PC-3 (cell line): ENCODE measurements at places on chromosomes 3 and 15.

DNA sequence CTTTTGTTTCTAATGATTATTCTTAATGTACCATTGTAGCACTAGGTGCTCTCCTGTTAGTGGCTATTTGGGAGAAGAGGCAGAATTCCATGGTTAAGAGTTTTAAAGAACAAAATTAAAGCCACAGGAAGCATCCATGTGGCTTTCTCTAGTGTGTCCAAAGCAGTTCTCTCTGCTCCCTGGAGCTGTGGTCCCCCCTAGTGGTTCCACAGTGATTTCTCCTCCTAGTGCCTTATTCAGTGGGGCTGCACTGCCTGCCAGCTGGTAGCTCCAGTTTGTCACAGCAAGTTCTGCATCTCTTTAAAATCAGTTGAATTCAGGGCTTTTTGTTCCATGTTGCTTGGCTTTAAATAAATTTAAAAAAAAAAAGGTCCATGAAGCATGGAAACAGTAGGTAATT, 39.6 kb upstream of the FAM98B start:
- DNase-seq = peak; percentile 76

GRCh38 chr3:122146466-122146865, 37.0 kb upstream of the CASR start:
- DNase-seq = no peak

- DNase-seq = no peak
These were observed 13.3 kb upstream of the CSPG4 start for GRCh38 chr15:75725719-75726607.

GRCh38 chr3:145429546-145429945, 731.4 kb downstream of the PLOD2 start:
- no peak for DNase-seq

DNA sequence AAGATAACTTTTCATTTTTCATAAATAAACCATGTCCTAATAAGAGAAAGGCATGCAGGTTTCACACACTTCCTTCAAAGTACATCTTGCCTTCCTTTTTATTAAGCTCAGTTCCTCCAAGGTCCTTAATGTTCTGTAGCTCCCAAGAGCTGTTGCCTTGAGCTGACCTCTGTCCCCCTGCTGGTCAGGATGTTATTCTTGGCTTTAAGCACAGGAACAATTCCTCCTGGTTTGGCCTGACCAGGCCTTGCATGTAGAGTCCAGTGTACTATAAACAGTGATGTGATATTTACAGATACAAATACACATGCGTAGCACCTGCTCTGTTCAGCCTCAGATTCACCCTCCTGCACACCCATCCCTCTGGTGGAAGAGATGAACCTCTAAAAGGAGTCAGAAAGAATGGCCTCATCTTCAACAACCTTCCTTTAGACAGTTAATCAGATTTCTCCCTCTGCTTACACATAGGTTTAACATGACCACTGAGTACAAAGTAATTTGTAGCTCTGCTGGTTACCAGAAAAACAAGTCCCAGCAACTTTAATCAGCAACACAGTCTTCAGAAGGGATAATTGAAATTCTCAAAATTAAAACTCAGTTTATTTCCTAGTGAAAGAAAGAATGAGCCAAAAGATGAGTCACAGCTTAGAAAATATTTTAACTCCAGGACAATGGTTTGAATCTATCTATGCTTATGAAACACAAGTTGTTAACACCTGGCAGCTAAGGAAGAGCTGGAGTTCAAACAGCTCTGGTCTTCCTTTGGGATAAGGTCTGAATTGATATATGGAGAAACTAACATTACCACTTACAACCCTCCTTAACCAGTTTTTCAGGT, 46.5 kb downstream of the PTPN9 start:
- peak; percentile 46 for DNase-seq

GRCh38 chr3:60952055-60952454, 299.2 kb downstream of the FHIT start:
- DNase-seq = no peak

- no peak for DNase-seq
These were observed 15.0 kb downstream of the SCG5 start for GRCh38 chr15:32656496-32656895.

GRCh38 chr15:25812073-25812472, 51.1 kb downstream of the ATP10A start:
- no peak for DNase-seq

DNA sequence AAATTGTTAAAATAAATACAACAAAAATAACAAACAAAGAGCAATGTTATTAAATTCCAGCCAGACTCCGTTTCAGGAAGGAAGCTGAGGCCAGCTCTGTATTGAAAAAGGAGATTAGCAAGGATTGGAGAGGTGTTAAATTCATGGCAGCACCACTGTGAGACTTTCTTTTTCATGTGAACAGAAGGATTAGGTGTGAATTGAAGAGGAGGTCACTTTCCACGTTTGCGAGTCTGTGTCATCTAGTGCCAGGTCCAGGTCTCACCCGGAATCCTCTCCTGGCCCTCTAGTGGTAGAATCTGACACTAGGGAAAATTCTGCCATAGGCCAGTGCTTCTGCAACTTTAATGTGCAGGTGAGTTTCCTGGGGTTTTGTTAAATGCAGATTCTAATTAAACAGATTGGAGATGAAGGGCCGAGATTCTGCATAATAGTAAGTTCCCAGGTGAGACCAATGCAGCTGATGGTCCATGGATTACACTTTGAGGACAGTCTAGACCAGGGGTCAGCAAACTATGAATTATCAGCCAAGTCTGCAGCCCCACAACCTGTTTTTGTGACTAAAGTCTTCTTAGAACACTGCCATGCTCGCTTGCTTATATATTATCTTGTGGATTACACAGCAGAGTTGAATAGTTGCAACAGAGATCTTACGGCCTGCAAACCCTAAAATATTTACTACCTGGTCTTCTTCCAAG, 9.2 kb upstream of the SLC6A1 start:
- DNase-seq = peak; percentile 79

DNA sequence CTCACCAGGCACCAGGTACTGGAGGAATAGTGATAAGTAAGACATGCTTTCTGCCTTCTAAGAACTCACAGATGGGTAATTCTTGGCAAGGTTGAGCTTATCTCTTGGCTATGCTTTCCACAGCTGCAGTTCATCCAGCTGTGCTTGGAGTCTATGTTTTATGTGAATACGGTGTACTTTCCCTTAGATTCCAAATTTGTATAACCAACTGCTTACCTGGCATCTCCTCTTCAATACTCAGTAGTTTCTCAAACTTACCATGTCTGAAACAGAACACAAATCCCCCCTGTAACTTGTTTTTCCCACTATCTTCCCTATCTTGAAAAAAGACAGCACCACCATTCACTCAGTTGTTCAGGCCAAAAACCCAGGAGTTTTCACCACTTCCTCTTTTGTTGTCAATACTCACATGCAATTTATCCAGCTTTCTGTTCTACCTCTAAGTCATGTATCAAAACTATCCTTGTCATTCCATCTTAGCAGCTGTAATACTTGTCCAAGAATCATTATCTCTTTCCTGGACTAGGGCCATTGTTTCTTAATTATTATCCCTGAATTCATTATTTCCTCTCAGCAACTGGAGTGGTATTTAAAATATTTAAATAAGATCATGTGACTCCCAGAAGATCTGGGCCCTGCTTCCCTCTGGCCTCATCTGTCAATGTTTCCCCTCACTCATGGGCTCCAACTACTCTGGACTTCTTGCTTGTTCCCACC, 32.6 kb downstream of the COL6A5 start:
- DNase-seq = no peak

DNA sequence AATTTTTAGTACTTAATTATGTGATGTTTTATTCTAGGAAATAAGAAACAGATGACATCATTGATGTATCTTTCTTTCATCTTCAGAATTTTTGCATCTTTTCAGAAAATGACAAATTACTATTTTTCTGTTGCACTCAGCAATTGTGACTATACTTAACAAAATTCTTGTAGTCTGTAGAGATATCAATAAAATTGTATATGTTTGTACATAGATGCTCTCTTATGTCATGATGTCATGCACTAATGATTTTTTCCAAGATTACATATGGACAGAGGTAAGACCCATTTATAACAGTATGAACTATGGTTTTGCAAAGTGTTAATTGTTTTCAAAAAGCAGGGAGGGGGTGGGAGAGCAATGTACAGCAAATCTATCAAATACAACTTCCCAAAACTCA, 121.2 kb downstream of the POLQ start:
- DNase-seq = no peak

GRCh38 chr3:9230596-9230995, 18.9 kb downstream of the SRGAP3 start:
- DNase-seq = no peak

- DNase-seq = peak; percentile 82
These were observed 72.1 kb upstream of the FNDC3B start for GRCh38 chr3:171967137-171967783.

- peak; percentile 1 for DNase-seq
These were observed 91.3 kb upstream of the SLC25A36 start for GRCh38 chr3:140850210-140850955.

DNA sequence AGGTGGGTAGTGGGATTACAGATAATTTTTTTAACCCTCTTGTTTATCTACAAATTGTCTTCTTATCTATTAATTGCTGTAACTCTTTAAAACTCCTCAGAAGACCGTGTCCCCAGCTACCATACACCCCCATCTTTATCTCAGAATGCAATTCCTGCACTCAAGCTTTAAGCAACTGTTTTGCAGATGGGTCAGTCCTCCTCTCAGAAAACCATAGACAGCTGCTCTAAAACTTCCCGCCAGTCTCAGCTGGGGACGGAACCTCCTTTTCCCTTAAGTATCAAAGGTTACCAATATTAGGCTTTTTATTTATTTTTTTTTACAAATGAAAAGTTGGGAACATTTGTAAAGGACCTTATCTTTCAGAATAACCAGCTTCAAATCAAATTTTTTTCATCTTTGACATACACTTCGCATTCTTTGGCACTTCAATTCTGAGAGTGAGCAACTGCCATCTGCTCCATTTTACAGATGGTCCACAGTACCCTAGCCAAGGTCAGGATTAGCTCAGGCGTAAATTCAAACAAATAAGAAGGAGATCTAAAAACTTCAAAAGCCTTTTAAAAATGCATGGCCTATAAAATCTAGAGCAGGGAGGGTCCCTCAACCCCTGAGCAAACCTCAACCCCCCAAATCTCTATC, 1.3 kb downstream of the GATM start:
- DNase-seq = no peak

DNA sequence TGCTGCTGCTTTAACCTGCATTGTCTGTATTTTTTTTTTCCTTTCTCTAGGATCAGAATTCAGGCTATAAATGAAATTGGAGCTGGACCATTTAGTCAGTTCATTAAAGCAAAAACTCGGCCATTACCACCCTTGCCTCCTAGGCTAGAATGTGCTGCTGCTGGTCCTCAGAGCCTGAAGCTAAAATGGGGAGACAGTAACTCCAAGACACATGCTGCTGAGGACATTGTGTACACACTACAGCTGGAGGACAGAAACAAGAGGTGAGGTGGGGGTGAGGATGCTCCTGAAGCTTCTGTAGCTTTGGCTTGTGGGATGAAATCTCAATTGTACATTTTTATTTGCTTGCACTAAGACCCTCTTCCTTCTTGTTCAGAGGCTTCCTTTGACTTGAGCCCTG, 85.7 kb downstream of the GHSR start:
- DNase-seq = no peak

- peak; percentile 85 for DNase-seq
These were observed 66.1 kb downstream of the RPN1 start for GRCh38 chr3:128584412-128585020.

DNA sequence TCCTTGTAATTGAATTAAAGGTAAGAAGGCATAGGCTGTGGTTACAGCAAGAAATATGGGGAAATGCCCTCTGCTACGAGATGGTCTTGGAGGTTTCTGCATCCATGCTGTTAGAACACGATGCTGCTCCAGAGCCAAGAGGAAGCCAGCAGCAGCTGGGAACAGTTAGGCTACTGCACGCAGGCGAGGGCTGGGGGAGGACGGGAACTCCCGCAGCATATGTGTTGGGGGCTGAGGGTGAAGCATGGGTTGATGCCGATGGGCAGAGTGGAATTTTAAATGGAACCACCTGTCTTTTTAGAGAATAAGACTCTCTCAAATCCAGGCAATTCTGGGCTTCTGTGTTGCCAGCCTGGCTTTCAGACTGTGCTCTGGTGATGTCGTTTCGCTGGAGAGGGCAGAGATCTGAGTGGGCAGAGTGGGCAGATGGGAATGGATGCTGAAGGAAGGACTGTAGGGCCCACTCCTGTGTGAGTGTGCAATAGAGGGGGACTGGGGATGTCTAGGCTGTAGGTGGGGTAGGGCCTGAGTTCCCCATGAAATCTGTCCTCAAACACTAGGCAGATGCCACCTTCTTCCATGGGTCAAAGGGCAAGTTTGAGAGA, 417.0 kb upstream of the TPM1 start:
- no peak for DNase-seq

DNA sequence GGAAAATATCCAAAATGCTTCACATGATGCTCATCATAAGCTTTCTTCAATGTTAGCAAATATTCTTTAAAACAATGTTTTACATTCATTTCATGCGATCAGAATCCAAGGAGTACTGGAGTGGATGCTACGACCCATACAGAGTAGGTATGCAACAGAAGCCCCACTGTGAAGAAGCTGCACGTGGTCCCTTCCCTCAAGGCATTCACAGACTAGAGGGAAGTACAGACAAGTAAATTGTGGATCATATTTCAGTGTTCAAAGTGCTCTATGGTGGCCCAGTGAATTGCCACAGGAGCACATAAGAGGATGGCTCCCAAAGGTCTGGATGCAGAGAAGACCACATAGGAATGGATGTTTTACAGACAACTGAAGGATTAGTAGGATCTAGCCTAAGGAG, 789.9 kb downstream of the IGSF11 start:
- no peak for DNase-seq

GRCh38 chr3:190038050-190038933, 82.4 kb downstream of the P3H2 start:
- peak; percentile 72 for DNase-seq

- no peak for DNase-seq
These were observed 91.1 kb downstream of the MINAR1 start for GRCh38 chr15:79523266-79523665.

GRCh38 chr3:30586096-30586805, 20.1 kb upstream of the TGFBR2 start:
- DNase-seq = peak; percentile 58

DNA sequence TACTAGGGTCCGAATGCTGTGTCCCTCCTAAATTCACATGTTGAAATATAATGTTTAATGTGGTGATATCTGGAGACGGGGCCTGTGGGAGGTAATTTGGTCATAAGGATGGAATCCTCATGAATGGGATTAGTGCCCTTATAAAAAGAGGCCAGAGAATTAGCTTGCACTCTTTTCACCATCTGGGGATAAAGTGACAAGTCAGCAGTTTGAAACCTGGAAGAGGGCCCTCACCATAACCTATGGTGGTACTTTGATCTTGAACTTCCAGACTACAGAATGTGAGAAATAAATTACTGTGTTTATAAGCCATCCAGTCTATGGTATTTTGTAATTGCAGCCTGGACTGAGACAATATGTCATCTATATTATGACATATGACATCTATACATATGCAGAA, 132.1 kb downstream of the ISL2 start:
- DNase-seq = no peak

DNA sequence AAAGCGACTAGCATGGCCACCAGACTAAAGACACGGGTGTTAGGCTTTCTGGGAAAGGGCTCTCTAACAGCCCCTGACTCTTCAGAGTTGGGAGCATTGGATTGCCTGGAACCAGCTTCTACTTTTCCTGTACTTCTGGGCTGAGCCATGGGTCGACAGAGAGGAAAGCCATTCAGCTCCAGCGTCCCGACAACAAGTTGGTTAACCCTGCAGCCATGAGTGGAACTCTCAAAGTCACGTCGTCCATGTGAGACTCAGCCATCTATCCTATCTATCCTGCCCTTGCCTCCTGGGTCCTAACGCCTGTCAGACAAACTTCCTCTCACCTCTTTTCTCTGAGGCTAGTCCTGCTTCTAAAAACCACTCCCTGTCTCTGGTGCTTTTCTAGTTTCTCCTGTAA, 32.6 kb upstream of the TBC1D5 start:
- no peak for DNase-seq
